ENCODE measurements at places on chromosomes 5 and 9. TPM values are rescaled to one million over a fixed set of nuclear protein-coding genes. Genes with fewer than 3 reads are reported as not detected.

DNA sequence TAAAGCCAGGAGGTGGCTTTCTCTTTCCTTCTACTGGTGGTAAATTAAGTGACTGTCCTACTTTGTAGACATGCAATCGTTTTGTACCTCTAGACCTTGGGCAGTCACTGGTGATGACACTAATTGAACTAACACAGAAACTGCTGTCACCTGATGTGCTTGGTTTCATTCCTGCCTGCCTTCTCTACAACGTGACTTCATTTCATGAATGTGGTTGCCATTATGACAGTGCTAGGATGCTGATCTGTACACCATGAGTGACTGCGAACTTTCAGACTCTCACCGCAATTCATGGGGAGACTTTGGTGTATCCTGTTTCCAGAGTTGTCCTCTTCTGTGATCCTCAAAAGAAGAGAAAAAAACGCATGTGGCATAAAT, 47.5 kb downstream of the UBE2QL1 start:
- peak; percentile 97 for DNase-seq

DNA sequence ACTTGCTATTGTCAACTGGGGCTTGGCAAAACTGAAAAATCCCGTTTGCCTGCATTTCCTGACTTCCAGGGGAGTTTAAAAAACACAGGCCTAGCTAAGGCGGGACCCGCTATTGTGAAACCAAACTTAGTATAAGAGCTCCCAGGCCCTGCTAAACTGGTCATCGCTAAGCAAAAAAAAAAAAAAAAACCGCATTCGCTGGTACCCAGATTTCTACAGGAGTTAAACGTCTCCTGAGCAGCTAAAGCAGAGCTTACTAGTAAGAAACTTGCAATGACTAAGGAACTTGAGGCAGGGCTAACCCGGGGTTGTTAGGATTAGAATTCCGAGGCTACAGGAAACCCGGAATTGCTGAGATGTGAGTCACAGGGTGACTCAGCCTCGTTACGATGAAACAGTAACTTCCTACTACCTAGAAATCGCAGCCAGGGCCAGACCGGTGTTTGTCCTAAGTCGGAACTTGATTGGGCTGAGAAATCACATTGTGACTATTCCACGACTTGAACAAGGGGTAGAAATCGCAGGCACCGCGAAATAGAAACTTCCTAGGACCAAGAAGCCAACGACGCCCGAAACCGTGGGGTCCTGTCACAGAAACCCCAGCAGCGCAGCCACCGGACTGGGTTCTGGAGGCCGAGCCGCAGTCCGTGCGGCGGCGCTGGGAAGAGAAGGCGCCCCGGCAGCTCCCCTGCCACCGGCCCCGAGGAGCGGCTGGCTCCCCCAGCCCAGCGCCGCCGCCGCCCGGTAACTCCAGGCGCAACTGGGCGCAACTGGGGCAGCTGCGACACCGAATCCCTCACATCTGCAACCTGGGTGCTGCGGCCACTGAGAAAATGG, 89.4 kb downstream of the ANXA2R start:
- DNase-seq: peak; percentile 32

- DNase-seq: no peak
Observed at GRCh38 chr9:32820322-32820721, 37.0 kb downstream of the TMEM215 start.

CTSV gene
- 0.23 TPM for polyA plus RNA-seq

DNA sequence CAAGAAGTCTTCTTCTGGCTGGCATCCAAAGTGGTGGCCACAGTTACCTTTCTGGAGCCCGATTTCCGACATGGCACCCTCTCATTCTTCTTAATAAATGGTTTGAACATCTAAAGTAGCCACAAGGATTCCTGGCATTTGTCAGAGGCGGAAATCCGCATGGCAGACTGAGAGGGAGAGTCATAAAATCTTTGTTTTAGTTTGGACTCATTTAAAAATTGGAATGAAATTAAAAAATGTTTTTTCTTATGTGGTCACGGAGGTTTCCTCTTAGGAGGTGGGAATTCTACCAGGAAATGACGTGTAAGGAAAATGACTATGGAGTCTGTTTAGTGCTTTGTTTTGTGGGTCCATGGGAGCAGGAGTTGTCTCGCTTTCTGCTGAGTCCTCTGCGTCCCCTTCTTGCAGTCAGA, 133.0 kb upstream of the PTCH1 start:
- no peak for DNase-seq

ZNF454 gene
- not detected for polyA plus RNA-seq

DNA sequence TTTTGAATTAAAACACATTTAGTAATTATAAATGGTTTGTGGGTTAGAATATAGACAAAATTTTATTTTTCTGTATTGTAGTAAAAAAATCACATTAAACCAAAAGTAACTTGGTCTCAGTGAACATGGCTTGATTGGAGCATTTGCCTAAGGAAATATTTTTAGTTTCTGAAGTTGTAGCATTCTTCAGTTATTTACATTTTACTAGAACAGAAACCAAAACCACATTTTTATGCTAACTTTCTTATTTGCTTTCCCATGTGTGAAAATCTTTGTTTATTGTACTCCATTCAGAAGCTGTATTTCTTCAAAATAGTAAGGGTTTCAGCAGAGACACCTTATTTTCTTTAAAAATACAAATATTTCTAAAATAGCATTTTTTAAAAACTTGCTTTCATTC, 129.9 kb downstream of the SGCD start:
- no peak for DNase-seq

GRCh38 chr5:180619563-180619915, 28.2 kb upstream of the SCGB3A1 start:
- DNase-seq: no peak

DNA sequence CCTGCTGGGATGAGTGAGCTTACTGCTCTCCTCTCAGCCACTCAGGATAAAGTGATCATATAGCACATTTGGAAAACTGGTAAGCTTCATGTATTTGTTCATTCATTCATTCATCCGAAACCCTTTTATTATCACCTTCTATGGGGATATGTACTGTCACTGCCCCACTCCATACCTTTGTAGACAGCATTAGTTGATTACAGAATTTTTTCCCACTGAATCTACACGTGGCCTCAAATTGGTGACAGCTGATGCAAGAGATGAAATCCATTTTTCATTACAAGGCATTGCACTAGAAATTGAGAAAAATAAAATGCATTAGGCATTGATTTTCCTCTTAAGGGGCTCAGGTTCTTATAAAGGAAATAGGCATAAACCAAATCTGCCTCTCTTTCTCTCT, 9.7 kb downstream of the GRIA1 start:
- no peak for DNase-seq

DNA sequence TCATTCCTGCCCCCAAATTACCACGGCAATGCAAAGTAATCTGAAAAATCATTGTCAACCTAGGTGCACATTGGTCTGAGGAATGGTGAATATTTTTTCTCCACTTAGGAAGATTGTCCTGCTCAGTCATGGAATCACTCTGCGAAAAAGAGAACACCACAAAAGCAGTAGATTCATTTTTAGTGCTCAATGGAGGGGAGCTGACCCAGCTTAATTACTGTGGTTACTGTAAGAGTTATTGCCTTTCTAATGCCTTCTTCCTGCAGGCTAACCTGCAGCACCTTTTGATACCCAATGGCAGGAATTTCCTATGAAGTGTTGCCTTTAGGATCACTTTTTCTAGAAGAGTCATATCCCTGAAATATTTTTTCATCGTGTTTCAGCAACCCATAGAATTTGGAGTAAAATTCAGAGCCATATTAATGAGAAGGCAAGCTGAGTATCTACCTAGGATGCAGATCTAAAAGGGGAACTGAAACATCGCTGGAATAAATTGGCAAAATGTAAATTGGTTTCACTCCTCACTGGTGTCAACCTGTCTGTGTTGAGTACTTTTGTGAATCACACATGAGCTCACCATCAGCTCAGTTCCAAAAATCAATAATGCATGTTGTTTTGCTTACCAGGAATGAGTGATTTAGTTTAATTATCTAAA, 464.5 kb downstream of the CSNK1G3 start:
- peak; percentile 55 for DNase-seq

GRCh38 chr5:167412556-167412955, 878.9 kb upstream of the WWC1 start:
- DNase-seq: no peak

GRCh38 chr5:134411546-134412266, at the start of gene CDKN2AIPNL:
Gene CDKN2AIPNL, minus strand, starts transcription at chr5:134411881. Its CDS starts 27 bp downstream, at chr5:134411854.
- DNase-seq: peak; percentile 34

DNA sequence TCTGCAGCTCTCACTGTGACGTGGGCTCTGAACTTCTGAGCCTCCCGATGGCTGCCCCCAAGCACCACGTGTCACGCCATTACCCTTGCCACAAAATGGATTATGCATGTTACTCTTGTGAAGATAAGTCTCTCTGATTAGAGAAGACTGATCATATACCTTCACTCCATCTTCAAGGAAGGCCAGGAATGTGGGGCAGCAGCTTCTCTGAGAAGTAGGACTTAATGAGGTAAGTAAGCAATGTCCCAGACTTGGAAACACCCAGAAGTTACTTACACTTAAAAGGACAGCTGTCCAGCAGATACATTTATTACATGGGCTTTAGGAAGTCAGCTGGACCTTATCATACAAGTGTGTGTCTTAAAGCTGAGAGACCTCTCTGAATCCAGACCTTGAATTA, 155.0 kb downstream of the FGF1 start:
- no peak for DNase-seq

DNA sequence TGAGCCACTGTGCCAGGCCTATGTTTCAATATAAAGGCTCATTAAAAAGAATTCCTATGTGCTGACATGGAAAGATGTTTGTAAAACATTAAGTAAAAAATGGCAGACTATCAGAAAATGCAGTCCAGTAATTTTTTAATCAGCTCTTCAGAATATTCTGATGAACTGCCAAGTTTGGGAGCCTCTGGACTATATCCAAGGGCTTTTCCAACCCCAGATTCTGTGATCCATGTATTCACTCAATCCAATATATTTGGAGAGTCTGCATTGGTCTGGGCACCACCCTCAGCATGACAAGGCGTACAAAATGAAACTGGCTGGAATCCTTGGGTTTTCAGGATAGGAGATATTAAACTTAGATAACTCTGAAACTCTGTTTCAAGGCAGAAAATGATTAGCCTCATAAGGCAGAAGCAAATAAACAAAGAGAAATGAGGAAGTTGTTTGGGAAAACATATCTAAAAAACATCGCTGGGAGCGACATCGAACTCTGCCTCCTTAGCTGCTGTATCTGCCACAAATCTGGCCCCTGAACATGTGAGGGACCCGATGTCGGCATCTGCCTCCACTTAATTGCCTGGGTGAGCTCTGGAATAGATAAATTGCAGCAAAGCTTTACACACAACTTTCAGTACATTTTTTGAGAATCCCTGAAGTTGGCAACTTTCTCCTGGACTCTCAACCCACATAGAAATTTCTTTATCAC, 14.4 kb downstream of the PDE6A start:
- DNase-seq: no peak

- no peak for DNase-seq
Observed at GRCh38 chr9:114072184-114073140, 5.6 kb downstream of the AMBP start.

PRSS3 gene
- polyA plus RNA-seq: not detected
